Neuronal stem cell (in vitro differentiated cells): ENCODE measurements at places on chromosomes 1 and 21.

DNA sequence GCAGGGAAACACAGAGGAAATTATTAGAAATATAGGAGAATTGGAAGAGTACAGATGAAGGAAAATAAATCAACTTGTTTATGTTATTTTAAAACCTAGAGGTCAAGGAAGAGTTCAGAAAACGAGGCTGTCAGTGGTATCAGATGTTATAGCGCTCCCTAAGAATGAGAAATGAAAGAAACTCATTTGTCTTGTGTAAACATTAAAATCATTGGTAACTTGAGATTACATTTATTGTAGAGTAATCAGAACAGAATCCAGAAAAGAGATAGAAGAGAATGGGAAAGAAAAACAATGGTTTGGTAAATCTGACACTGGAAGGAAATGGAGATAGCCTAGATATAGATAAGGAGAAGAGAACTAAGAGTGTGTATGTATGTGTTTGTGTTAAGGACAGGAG lies 106.4 kb downstream of the ATF6 start:
- no peak for DNase-seq

DNA sequence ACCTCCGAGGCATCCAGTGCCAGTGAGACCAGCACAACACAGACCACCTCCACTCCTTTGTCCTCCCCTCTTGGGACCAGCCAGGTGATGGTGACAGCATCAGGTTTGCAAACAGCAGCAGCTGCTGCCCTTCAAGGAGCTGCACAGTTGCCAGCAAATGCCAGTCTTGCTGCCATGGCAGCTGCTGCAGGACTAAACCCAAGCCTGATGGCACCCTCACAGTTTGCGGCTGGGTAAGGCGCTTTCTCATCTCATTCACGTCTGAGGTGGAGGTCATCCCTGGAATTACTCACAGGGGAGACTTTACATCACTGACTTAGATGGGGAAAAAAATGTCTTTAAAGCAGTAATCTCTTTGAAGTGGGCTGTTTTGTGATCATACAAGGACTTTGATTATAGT lies 106.3 kb downstream of the CD247 start:
- no peak for DNase-seq

DNA sequence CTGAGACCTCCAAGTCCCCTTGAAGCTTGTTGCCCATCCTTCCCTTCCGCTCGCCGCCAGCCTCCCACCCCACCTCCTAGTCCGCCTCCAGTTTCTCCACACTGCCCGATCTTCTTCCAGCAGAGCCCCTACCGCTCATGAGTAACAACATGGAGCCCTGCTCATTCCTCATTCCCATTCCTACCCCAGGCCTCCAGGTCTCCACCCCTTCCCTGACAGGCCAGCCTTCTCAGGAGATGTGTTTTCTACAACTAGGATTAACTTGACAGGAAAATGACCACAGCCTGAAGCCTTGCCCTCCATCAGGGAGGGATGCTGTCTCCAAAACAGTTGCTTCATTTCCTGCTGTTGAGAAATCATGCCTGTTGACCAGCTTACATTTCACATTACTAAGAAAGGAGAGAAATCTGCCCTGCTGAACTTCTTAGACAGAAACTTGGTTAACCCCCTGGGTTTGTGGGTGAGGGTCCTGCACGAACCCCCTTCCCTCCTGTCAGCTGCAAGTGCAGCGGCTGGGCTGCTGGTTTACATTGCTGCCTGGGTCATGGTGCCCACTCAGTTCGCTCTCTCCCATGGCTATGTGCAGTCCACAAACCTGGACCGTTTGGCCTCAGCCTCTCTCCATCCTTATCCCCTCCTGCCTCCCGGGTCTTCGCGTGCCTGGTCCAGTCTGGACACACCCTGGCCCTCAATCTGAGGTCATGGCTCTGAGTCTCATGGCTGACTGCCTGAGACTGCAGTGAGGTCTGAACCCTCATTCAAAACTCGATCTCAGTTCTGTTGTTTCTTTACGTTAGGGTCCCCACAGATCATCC lies 16.1 kb upstream of the CHI3L1 start:
- no peak for DNase-seq

DNA sequence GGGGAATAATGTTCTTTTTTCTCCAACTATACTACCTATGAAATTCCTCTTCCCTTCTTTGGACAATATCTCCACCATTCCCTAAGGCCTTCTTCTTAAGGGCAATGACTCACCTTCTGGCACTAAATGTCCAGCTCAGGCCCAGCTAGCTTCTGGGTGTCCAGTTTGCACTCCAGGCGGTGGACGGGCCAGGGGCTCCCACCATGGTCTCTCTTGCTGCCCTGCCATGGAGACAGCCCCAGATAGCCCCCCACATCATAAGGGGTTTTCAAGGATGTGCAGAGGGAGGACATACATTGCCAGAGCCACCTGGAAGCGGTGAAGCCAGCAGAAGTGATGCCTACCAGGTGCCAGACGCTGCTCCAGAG lies 43.8 kb downstream of the C1orf198 start:
- DNase-seq = no peak

GRCh38 chr1:239386453-239387303 lies at the start of gene CHRM3:
CHRM3 (plus strand) TSS chr1:239386568; CDS start chr1:239907452, 520,884 bp downstream.
- peak; percentile 66 for DNase-seq

DNA sequence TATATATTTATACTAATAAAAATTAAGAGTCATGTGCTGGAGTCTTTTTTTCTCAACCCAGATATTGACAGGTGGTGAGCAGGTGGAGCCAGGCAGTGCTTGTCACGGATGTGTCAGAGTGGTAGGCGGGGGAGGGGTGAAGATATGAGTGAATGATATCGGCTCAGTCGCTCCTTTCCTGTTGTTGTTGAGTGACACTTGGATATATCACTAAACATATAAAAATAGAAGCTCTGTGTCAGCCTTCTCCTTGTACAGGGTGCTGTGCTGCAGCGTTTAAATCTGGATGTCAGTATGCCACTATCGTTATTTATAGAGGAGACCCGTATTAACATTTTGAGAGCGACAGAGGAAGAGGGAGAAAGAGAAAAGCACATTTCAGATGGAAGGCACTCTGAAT lies 339.6 kb downstream of the NUF2 start:
- DNase-seq = no peak

DNA sequence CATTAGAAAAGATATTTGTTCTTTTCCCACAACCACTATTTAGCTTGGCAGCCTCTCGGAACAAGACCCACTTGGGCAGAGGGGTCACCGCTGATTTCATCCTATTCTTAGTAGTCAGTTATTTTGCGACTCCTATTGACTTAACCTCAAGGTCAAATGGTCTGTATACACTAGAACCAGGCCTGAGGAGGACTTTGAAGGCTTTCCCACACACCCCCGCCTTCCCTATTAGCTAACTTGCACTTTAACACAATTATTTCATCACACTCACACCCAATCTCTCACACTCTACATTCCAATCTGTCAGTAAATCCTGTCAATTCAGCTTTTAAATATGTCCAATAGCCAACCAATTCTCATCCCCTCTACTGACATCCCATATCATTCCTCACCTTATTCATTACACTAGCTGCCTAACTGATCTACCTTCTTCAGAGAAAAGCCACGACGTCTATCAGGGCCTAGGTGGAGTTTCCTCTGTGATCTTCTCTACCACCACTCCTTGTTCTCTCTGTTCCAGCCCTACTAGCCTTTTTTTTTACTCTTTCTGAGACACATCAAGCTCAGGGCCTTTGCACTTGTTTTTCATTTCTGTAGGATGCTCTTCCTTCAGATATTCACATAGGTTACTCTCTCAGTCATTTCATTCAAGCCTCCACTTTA lies 1.0 kb upstream of the NIBAN1 start:
- no peak for DNase-seq
